ENCODE measurements at places on chromosomes 16 and 17.

GRCh38 chr17:4586043-4586442 is 1.7 kb downstream of the SMTNL2 start:
- DNase-seq = no peak

GRCh38 chr16:11136600-11136999 is 119.4 kb downstream of the SOCS1 start:
- DNase-seq = no peak

GRCh38 chr17:51371732-51372151 is 111.4 kb downstream of the UTP18 start:
- no peak for DNase-seq

GRCh38 chr17:46815474-46816353 is 2.8 kb downstream of the WNT3 start:
- no peak for DNase-seq

DNA sequence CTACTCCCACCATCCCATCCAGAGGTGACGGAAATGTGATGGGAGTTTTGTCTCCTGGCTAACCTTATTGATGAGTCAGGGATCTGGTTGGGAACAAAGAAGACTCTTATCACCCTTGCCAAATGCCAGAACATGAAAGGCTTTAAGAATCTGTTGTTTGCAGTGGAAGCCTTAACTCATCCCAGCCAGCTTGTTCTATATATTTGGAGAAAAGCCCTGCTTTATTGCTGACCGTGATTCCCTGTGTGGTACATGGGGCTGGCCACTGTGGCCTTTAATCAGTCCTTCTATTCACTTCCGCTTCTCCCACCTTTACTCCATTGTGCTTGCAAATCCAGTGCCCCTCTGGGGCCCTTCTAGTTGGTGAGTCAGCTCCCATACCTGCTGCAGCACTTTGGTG is 156.6 kb downstream of the PHKB start:
- no peak for DNase-seq

GRCh38 chr17:39473310-39473709 is 12.0 kb downstream of the CDK12 start:
- no peak for DNase-seq

DNA sequence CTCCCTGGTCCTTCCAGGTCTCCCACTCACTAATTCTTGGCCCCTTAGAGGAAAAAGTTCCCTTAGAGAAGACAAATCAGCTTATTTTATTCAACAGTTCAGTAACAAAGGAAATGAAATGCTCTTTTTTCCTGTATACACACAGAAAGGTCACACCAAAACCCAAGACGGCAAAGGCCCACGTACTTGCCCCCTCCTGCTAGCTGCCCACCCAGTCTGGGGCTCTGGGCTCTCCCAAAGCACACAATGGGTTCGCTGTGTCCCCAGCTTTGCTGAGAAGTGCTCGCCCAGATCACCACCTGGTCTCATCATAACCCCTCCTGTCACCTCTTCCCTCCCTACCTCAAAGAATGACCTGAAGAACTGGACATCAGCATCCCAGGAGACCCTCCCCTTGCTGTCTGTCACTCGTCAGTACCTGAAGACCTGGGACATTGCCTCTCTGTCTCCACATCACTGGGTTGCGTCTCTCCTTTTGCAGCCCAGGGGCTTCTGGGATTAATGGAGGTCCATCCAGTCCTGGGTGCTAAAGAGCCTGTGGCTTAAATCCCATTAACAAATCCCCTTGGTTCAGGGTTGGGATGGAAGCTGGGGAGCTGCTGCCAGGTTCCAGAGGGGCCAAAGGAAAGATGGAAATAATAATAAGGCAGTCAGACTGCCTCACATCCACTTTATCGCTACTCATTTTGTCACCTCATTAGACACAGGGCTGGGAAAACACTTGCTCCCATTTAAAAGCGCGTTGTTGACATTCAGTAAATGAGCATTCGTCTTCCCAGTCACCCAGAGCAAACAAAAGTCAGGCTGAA is 3.3 kb downstream of the SLC6A4 start:
- DNase-seq = no peak

DNA sequence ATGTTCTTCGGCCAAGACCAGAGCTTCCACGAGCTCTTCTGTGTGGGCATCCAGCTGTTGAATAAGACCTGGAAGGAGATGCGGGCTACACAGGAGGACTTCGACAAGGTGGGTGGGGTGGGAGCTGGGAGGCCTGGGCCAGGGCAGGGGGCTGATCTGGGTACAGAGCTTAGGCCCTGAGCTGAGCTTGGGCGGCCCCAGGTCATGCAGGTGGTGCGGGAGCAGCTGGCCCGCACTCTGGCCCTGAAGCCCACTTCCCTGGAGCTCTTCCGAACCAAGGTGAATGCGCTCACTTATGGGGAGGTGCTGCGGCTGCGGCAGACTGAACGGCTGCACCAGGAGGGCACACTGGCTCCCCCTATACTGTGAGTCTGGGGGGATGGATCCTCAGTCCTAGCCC is 3.5 kb downstream of the ELMO3 start:
- no peak for DNase-seq

DNA sequence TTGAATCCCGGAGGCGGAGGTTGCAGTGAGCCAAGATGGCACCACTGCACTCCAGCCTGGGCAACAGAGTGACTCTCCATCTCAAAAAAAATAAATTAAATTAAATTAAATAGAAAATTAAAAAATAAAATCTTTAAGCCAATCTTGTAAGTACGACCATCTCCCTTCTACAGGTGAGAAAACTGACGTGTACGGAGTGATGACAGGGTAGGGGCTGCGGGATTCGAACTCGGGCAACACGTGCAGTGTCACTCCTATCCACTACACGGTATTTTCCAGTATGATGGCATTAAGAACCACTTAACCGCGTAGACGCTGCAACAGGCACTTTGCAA is 762 bp downstream of the WDR59 start:
- no peak for DNase-seq

DNA sequence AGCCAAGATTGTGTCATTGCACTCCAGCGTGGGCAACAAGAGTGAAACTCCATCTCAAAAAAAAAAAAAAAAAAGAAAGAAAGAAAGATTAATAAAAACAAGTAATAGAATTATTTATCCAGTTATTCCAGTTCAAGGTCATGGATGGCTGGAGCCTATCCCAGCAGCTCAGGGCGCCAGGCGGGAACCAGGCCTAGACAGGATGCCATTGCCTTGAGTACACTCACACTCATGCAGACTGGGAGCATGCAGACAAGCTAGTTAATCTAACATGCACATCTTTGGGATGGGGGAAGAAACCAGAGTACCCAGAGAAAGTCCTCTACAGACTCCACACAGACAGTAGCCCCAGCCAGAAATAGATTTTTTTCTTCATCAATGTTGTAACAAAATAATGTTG is 17.9 kb downstream of the PDP2 start:
- no peak for DNase-seq

DNA sequence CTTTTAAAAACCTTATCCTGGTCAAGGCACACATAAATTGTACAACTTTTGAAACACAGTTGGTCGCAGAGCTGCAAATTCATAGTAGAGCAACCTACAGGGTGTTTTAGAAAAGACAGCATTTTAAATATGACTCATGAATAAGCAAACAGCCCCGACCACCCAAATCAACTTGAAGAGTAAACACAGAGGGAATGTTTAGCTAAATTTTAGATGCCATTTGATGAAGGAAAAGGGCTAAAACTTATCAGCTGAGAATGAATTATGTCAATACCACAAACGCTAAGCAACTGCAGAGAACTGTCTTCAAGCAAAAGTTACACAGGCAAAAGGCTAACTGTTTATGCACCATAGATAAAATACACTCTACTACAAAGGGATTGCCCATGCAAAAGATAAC is 427.5 kb upstream of the PSMD7 start:
- no peak for DNase-seq

DNA sequence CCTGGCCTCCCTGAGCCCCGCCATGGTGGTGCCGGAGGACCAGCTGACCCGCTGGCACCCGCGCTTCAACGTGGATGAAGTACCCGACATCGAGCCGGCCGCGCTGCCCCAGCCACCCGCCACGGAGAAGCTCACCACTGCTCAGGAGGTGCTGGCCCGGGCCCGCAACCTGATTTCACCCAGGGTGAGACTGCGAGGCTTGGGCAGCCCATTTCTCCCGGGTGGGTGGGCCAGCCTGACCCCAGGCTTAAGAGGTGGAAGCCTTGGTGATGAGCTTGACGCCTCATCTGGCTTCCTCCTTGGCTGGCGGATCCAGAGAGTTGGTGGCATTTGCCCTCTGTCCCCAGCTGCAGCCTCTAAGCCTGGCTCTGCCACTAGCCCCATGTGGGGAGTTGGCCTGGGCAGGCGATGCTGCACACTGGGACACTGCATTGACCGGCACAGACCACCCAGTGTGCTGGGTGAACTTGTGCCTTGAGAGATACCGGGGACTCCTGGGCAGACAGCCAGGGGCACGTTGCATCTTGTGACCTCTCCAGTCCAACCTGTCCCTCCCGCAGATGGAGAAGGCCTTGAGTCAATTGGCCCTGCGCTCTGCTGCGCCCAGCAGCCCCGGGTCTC is 3.0 kb downstream of the CDT1 start:
- no peak for DNase-seq

DNA sequence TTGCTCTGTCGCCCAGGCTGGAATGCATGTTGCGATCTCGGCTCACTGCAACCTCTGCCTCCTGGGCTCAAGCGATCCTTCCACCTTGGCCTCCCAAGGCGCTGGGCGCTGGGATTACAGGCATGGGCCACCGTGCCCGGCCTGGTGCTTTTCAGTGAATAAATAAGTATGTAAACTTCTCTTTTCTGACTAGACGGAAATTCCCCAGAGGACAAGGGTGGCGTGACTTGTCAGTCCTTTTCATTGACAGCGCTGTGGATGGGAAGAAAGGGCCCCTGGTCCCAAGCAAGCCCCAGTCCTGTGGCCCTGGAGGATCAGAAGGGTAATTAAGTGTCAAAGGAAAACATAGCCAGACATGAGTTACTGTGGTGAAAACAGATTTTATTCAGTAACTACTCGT is 9.6 kb upstream of the SPN start:
- no peak for DNase-seq

GRCh38 chr16:2428051-2428783 is 1.0 kb upstream of the CCNF start:
- DNase-seq = no peak

- no peak for DNase-seq
These were observed 1.3 kb downstream of the SMPD3 start for GRCh38 chr16:68446681-68447652.

GRCh38 chr16:84518804-84519341 is 14.4 kb upstream of the MEAK7 start:
- DNase-seq = no peak
